Upper lobe of right lung (tissue), 1 donor: ENCODE measurements at places on chromosomes 1 and 21.

- no peak for DNase-seq
Measured at GRCh38 chr1:109631513-109632505, 12.2 kb downstream of the AMPD2 start.

DNA sequence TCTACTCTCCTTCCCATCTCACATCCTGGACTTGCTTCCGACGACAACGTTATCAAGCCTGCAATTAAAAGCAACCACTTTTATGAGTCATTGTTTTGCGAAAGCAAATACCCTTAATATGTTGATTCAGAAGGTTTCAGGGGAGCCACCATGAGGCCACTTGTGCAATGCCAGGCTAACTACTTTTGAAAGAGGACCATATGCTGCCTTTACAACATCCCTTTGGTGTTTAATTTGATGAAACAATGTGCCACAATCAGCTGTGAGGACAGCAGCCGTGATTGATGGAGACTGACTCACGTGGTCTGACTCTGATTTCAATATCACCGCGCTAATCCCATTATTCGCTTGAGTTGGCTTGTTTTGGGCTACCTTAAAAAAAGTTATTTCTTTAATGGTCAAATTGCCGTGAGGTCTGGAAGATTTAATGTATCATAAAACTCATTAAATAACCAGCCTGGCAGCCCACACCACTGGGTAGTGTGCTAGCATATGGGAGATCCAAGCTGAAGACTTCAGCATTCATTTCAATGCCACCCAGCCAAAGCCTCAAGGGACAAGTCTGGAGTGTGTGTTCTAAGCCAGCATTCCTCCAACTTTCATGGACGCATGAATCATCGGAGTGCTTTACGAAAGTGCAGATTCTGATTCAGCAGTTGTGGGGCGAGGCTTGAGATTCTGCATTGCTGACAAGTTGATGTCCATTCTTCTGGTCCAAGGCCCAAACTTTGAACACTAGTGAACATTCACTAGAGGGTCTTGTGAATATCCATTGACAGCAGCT, 73.3 kb upstream of the PAXBP1 start:
- DNase-seq = no peak

- DNase-seq = no peak
Measured at GRCh38 chr1:231354330-231355020, 16.4 kb downstream of the SPRTN start.

GRCh38 chr1:86016076-86016759, 140.4 kb downstream of the COL24A1 start:
- no peak for DNase-seq

DNA sequence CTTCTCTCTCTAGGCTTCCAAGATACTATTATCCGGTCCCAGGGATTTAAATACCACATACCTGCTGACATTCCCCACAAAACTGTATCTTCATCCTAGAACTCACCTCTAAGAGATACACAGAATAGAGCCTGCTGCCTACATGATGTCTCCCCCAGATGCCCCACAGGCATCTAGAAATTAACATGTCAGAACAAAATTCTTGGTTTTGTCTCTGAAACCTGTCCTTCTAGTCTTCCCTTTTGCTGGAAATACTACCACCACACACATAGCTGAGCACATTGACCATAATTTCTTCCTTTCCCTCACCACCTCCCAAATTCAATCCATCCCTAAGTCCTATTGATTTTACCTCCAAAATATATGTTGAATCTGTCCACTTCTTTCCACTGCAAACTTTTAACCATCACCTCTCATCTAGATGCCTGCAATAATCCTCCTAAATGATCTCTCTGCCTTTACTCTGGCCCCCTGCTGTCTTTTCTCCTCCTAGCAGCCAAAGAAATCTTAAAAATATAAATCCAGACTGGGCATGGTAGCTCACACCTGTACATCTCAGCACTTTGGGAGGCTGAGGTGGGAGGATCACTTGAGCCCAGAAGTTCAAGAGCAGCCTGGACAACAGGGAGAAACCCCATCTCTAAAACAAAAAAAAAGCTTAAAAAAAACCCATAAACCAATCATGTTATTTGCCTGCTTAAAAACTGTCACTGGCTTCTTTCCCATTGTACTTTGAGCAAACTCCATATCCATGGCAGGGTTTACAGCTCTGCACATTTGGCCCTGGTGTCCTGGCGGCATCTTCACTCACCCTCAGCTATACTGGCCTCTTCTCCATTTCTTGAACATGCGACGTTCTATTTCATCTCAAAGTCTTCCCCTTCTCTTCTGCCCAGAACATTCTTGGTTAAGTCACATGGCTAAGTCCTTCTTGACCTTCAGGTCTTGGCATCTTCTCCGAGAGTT, 6.2 kb upstream of the FAM76A start:
- no peak for DNase-seq
